ENCODE measurements at places on chromosomes 5 and 9.

- no peak for DNase-seq
These were observed 20.5 kb upstream of the MVB12B start for GRCh38 chr9:126306071-126306647.

DNA sequence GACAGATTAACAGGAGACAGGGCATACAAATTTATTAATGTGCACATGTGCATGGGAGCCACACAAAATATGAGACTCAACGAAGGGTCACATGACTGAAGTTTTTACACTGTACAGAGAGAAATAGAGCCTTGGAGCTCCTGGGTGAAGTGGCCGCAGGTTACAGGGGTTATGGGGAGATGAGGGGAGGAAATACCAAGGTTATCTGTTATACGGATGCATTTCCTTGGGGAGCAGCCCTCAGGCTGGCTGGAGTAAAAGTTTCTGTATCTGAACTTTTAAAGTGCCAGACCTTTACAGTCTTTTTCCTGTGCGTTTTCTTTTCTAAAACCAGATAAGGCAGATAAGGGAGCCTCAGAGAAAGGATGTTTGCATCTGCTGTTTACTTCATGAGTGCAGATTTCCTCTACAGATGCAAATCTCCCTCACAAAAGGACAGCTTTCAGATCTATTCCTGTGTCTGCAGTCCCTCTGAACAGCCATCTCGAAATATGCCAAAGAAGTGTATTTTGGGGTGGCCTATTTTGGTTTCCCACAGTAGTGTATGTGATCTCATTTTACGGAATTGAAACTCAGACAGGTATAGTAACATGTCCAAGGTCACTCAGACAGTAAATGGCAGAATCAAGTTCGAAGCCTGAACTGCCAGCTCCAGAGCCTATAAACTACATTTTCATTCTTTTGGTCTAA, 139.3 kb upstream of the FBXL17 start:
- DNase-seq: no peak

- no peak for DNase-seq
These were observed 135.5 kb downstream of the GLIS3 start for GRCh38 chr9:4164356-4164755.

- DNase-seq: no peak
These were observed 131.0 kb upstream of the DMAC1 start for GRCh38 chr9:7930613-7931012.

GRCh38 chr5:149387982-149388381, 8.9 kb upstream of the IL17B start:
- no peak for DNase-seq

- no peak for DNase-seq
These were observed 2.9 kb downstream of the FREM1 start for GRCh38 chr9:14907360-14907685.

DNA sequence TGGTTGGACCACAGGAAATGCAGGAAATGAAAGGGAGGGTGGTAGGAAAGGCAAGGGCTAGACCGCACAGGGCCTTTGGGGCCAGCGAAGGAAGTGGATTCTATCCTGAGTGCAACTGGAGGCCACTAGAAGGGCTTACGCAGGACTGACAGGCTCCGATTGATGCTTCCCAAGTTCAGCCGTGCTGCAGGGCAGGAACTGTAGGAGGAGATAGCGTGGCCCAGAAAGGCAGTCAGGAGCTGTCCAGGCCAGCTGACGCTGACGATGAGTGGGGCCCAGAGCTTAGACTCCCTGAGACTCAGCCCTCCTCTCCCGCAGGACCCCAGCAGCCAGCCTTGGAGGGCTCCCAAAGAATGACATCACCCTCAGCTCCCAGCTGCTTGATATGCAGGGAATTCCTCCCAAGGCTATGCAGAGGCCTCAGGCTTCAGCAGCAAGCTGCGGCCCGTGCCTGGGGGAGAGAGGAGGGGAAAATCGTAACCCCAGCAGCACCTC, 48.8 kb downstream of the KCNIP1 start:
- no peak for DNase-seq

- no peak for DNase-seq
These were observed 30.0 kb downstream of the SNX30 start for GRCh38 chr9:112780450-112781036.

- no peak for DNase-seq
These were observed 31.6 kb upstream of the F2RL1 start for GRCh38 chr5:76787237-76787636.

DNA sequence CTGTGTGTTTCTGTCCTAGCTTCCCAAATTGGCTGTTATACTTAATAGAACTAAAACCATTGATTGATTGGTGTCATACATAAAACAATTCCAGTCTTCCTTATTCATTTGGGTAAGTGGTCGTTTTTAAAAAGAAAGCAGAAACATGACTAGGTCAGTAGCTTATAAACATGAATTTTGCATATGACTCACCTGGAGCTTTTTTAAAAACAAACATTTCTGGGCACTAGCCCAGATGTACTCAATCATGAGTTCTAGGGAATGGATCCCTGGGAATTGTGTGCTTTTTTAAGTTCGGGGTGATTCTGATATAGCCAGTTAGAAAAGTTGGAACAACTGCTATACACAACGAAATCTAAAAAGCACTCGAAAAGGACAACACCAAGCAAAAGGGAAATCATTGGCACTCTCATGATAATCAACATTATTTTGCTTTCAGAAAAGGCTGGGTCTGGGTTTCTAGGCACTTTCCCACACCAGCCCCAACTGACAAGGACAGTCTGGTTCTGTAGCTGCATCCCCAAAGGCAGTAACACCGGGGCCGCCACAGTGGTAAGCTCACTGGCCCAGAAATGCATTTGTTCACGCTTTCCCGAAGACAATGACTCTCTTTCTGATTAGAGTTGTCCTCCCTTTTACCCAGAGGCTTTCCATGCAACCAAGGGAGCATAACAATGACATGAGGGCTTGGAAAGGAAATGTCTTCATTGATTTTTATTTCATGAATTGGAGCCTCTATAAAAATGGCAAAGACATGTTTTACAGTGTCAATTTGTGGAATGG, 664.9 kb upstream of the WWC1 start:
- no peak for DNase-seq

GRCh38 chr9:107999890-108000289, 510.3 kb upstream of the KLF4 start:
- DNase-seq: no peak

DNA sequence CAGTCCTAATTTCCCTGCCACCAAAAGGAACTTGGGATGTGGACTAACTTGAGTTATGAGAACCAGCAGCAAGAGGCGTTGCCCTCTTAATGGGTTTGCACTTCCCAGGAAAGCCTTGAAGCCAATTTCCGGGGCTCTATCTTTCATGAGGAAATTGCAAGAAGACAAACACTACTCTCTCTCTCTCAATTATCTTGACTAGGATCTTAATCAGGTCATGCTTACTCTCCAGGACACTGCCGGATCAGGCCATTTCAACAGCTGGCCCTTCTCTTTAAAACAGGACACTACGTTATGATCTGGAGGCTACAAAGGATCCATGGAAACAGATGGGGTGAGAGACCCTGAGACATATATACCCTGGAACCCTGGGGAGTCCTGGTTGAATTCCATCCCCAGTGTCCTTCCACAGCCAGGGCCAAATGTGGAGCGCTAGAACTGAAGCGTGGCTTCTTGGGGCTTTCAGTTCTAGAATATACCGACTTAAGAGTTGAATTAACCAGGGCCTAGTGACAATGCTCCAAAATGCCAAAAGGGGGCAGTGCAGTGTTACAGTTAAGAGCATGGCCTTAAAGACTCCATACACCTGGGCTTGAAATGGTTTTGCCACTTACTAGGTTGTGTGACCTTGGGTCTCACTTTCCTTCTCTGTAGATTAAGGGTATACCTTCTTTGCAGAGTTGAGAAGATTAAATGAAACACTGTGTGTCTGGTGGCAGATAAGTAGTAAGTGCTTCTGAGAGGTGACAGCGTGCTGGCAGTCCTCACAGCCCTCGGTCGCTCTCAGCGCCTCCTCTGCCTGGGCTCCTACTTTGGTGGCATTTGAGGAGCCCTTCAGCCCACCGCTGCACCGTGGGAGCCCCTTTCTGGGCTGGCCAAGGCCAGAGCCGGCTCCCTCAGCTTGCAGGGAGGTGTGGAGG, 21.1 kb downstream of the FAM219A start:
- DNase-seq: peak; percentile 15

DNA sequence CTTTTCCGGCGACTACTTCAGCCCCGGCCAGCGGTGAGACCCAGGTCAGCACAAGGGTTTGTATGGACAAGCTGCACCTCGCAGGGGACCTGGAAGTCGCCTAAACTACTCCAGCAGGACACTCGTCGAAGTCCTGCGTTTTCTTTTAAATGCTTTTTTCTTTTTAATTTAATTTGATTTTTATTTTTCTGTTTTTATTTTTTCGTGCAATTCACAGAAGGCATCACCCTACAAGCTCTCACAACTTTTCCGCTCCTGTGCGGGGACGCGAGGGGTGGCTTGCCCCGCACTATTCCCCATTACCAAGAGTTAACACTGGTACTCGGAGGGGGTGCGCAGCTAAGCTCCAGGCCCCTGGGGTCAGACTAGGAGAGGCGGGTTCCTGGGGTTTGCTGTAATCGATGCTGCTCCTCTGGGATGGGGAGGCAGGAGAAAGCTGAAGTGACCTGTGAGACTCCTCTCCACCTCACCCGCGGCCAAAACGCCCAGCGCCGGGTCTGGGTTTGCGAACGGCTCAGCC, 1.3 kb downstream of the EDIL3 start:
- DNase-seq: no peak

- no peak for DNase-seq
These were observed 12.8 kb downstream of the DAB2 start for GRCh38 chr5:39411985-39412384.

GRCh38 chr5:35780236-35780635, 76.5 kb upstream of the IL7R start:
- no peak for DNase-seq

GRCh38 chr9:35760651-35761050, 6.6 kb upstream of the MSMP start:
- no peak for DNase-seq

DNA sequence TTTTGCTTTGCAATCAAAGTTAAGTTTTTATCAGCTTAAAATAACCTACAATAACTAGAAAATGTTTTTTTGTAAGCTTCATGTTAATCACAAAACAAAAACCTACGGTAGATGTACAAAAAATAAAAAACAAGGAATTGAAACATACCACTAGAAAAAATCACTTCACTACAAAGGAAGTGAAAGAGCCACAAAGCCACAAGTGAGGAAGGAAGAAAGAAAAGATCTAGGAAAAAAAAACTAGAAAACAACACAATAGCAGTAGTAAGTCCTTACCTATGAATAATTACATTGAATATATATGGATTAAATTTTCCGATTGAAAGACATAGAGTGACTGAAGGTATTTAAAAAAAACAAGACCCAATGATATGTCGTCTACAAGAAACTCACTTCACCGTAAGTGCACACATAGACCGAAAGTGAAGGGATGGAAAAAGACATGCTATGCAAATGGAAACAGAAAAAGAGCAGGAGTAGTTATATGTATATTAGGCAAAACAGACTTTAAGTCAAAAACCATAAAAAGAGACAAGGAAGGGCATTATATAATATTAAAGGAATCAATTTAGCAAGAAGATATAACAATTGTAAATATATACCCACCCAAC, 13.4 kb upstream of the ZDHHC21 start:
- no peak for DNase-seq

GRCh38 chr5:68424799-68425537, 209.4 kb downstream of the PIK3R1 start:
- DNase-seq: no peak

GRCh38 chr5:9712911-9713310, 82.8 kb upstream of the TAS2R1 start:
- no peak for DNase-seq

DNA sequence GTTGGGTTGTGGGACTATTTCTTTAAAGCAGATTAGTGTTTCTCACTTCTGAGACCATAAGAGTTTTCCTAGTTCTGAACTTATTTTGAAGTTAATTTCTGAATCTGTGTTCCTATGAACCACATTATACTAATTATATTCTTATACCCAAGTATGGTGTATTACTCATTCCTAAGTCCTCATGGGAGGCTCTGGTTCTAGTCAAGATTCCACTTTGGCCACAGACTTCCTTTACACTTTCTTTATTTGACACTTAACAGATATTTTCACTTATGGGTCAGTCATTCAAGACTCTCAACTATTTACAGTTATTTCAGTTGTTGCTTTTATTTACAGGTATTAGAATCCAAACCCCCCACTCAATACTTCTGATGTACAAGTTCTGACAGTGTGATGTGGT, 937.2 kb upstream of the TYRP1 start:
- DNase-seq: no peak

GRCh38 chr5:180825768-180826525, 23.3 kb upstream of the MGAT1 start:
- DNase-seq: no peak

- DNase-seq: no peak
These were observed 7.6 kb downstream of the IL9 start for GRCh38 chr5:135887881-135888614.

GRCh38 chr5:6228257-6229250, 149.8 kb downstream of the MED10 start:
- no peak for DNase-seq

- no peak for DNase-seq
These were observed 220.0 kb downstream of the PDE4D start for GRCh38 chr5:59673438-59674058.

GRCh38 chr9:13205824-13206223, 73.7 kb downstream of the MPDZ start:
- no peak for DNase-seq

DNA sequence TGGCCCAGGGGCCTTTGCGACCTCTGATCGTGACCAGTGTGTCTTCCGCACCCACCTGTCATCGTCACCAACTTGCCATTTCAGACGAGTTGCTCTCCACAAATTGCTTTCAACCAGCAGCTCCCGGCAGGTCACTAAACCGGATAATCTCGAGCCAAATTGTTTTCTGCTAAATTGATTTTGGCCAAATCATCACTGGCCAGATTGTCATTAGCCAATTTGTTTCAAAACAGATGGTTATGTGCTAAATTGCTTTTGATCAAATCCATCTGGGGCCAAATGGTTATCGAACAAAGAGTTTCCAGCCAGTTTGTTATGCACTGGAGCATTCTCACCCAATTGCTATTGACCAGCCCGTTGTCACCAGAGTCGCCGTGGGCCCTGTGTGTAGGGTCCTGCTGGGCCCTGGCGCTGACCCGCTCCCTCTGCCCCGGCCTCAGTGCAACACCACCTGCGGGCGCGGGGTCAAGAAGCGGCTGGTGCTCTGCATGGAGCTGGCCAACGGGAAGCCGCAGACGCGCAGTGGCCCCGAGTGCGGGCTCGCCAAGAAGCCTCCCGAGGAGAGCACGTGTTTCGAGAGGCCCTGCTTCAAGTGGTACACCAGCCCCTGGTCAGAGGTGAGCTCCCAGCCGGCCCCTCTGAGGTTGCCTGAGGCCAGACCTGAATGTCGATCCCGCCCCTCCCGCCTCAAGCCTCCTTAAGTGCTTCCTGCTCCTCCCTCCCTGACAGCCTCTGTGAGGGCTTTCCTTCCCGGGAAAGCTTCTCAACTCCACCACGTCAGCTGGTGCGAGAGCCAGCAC, 35.6 kb downstream of the ADAMTSL2 start:
- no peak for DNase-seq

GRCh38 chr9:91834740-91835139, 115.3 kb downstream of the ROR2 start:
- no peak for DNase-seq

All from stimulated activated CD8-positive, alpha-beta memory T cell treated with anti-CD3 and anti-CD28 coated beads, Interleukin-12 subunit alpha, Interleukin-12 subunit beta, amount 100 ng/mL, for 4 hours (primary cell).